ENCODE measurements at places on chromosomes 5 and 9. TPM values are rescaled to one million over a fixed set of nuclear protein-coding genes. Genes with fewer than 3 reads are reported as not detected.

Gene BTNL3
- total RNA-seq = not detected

Gene TMEM174
- total RNA-seq = not detected

Gene SAXO1
- total RNA-seq = not detected

Gene TRUB2
- total RNA-seq = 14.4 TPM

Gene VAV2
- 16.2 TPM for total RNA-seq

Gene PDGFRB
- 67.6 TPM for total RNA-seq

Gene SPATA31A5
- not detected for total RNA-seq

Gene TNFSF15
- 0.49 TPM for total RNA-seq

Gene ALG2
- total RNA-seq = 49.4 TPM

All from RPMI7951 (cell line).